Right cardiac atrium (tissue), 5 donors: ENCODE measurements at places on chromosomes 3 and 15.

DNA sequence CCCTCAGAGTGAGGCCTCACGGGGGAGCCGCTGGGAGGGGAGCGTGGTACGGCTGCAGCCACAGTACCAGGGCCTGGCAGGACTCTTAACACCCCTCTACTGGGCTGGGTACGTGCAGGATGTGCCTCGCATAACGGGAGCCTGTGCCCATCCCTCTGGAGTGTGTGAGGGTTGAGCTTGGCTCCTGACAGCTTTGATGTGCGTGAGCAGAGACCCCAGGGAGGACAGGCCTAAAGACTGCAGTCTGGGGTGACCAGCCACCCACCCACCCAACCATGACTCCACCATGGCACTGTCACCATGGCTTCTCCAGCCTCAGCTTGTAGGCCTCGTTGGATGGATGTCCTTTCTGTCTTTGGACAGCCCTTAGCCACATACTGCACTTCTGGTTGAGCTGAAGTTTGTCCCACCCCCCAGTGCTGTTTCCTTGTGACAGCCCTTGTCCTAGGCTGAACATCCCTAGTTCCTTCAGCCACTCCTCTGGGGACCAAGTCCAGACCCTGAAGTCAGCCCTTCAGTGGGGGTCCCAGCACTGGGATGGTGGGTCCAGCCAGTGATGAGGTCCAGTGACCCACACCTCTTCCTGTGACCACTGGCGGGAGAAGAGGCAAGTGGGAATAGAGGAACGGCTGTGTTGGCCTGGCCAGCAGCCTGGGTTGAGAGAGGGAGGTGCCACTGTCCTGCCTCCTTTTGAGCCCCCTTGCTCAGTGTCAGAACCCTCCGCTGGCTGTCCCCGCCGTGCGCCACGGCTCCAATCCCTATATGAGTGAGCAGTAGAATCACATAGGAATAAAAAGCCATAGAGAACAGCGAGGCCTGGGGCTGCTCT lies 6.1 kb downstream of the GLYCTK start:
- DNase-seq, result no peak

GRCh38 chr15:62658498-62658897 lies 384.0 kb upstream of the TPM1 start:
- DNase-seq, result no peak

DNA sequence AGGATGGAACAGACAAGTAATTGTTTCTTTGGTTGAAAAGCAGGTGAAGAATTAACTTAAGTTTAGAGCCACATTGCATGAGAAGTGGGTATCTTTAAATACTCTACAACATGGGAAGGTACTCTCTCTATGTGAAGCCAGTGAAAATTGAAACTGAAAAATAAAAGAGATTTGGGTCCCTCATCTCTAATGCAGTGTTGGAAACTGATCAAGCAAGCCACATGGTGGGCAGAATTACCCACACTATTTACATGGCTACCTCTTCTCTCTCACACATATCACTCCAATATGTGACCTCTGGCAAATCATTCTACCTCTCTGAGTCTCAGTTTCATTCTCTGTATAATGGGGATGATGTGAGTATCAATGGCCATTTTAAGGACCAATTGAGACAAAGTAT lies 339.0 kb downstream of the IL5RA start:
- no peak for DNase-seq

- peak; percentile 60 for DNase-seq
Measured at GRCh38 chr3:39189959-39190269, 2.5 kb downstream of the XIRP1 start.

- DNase-seq, result no peak
Measured at GRCh38 chr3:152172460-152172859, 96.3 kb upstream of the MBNL1 start.

GRCh38 chr15:31328428-31328968 lies 1.9 kb downstream of the KLF13 start:
- DNase-seq, result no peak

DNA sequence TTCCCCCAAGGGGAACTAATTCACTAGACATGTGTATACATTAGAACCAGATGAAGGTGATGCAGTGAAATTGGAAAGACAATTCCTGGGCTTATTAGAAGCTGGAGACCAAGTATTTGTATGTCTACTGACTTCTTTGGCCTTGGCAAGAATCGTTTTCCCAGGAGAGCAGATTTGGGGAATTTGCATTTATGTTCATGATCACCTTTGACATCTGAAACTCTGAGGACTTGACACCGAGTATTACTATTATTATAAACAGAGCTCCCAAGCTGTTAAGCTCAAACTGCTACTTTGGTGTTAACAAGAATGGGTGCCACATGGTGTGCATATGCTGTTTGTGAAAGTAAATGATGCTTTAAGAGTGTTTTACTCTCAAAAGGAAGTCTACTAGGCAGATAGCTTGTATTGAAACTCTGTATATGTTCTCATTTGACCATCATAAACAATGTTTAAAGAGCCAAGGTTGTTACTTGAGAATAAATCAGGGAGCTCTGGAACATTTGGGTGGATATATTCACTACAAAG lies 519.8 kb upstream of the GOLIM4 start:
- DNase-seq, result no peak

- no peak for DNase-seq
Measured at GRCh38 chr3:71052716-71053115, 530.8 kb downstream of the FOXP1 start.

DNA sequence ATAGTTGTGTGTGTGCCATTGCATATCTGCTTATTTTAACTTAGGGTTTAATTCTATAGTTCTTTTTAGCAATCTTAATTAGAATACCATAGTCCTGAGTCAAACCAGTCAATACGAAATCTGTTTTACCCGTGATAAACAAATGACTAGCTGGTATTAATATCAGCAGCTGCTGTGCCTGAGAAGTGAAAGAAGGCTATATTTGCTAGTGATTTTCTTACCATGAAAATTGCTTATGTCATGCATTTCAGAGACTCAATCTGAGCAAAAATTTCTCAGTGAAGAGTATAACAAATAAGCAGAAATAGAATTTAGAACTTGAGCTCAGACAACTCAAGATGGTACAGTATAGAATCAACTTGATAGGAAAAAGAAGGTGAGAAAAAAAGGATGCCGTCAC lies 820.4 kb downstream of the NAALADL2 start:
- DNase-seq, result no peak

DNA sequence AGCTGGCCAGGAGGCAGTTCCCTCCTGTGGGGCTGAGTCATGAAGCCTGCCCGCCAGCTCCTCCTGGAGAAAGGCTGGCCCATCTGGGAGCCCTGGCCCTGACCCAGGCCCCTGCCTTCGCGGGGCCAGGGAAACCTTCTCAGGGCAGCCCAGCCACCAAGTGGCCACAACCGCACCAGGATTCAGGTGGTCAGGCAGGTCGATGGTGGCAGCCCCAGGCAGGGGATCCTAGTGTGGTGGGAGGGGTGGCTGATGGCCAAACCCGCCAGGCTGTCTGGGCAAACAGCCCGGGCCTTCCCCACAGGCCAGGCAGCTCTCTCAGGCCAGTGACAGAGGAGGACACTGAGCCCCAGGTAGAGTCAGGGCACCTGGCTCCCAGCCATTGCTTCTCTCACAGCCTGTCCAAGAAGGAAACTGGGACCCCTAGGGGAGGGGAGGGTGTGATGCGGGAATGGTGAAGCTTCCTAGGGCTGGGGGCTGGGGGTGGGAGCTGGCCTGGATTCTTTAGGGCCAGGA lies 1.2 kb downstream of the TWF2 start:
- peak; percentile 95 for DNase-seq

- DNase-seq, result no peak
Measured at GRCh38 chr3:14698601-14699244, 23.8 kb downstream of the C3orf20 start.

DNA sequence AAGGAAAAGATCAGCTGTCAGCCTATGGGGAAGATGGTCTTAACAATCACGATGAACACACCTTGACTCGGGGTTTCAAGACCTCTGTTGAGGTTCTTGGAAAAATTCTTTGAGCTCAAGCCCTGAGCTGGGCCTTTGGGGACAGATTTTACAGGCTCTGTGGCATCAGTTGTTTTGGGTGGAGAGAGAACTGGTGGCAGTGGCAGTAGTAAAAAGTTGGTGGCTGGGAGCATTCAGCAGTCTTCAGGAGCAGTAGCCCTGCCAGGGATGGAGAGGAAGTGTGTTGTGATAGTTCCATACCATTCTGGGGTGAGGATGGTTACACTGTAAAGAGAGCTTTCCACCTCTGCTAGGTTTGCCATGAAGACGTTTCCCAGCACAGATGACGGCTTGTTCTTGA lies 4.9 kb upstream of the KY start:
- DNase-seq, result no peak

- DNase-seq, result no peak
Measured at GRCh38 chr3:126156468-126156867, 23.9 kb downstream of the ALDH1L1 start.

GRCh38 chr15:40226736-40227135 lies 12.1 kb upstream of the PAK6 start:
- no peak for DNase-seq

GRCh38 chr3:103371411-103371810 lies 936.6 kb downstream of the ZPLD1 start:
- DNase-seq, result no peak

- no peak for DNase-seq
Measured at GRCh38 chr3:27726240-27726639, 4.1 kb upstream of the EOMES start.
